ENCODE measurements at places on chromosomes 11 and 22.

GRCh38 chr11:125063429-125064043 is 431 bp downstream of the SLC37A2 start:
- DNase-seq = no peak

GRCh38 chr11:17418444-17419081 is 30.1 kb upstream of the KCNJ11 start:
- DNase-seq = no peak

DNA sequence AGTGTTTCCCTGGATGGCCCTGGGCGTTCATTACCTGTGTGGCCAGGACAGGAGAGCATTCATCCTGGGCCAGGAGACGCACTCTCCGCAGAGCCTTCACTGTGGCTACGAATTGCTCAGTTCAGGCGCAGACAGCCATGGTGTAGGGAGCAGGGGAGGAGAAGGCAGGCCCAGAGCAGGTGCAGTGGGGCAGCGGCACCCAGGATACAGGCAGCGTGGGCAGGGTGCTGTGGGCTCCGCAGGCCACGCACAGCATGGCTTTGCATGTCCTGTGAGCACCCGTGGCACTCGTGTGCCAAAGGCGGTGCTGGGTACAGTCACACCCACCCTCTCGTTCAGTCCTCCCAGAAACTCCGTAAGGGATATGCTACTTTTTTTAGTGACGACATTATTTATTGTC is 124.2 kb upstream of the B3GAT1 start:
- DNase-seq = no peak

DNA sequence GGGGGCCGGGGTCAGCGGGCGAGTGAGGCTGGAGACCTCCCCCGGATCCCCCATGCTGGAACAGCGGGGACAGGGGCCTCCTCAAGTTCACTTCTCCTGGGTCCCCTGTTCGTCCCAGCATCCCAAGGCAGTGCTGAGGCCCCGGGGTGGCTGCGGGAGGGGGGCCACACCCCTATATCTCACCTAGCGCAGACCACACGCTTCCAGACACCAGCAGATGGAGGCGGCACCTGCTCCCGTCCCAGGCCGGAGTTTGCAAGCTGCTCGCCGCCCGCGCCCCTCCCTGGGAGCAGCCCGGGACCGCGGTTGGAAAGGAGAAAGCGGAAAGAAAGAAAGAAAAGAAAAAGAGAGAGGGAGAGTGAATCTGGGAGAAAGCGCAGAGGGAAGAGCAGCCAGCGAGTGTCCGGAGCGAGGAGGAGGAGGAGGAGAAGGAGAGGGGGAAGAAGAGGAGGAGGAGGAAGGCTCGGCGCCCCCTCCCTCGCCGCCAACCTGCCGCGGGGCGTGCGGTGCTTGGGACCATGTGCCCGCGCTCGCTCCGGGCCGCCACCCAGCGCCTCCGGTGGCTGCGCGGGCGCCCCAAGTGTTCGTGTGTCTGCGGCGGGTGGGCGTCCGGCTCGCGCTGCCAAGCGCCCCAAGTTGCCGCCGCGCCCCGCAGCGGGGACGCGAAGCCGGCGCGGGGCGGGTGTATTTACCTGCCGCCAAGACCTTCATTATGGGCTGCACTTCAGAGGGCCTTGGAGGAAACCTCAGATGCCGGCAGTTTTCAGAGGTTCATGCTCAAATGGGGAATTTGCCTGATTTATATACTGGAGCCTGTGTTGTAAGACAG is at the start of gene LIF:
TSS of gene LIF (minus strand) at position 775 of the 829 bp plus-strand sequence. CDS start at position 711, 64 bp downstream.
- peak; percentile 56 for DNase-seq

- no peak for DNase-seq
Measured at GRCh38 chr22:50035131-50035881, 22.7 kb upstream of the IL17REL start.

GRCh38 chr11:106456647-106457046 is 379.2 kb downstream of the AASDHPPT start:
- peak; percentile 30 for DNase-seq

DNA sequence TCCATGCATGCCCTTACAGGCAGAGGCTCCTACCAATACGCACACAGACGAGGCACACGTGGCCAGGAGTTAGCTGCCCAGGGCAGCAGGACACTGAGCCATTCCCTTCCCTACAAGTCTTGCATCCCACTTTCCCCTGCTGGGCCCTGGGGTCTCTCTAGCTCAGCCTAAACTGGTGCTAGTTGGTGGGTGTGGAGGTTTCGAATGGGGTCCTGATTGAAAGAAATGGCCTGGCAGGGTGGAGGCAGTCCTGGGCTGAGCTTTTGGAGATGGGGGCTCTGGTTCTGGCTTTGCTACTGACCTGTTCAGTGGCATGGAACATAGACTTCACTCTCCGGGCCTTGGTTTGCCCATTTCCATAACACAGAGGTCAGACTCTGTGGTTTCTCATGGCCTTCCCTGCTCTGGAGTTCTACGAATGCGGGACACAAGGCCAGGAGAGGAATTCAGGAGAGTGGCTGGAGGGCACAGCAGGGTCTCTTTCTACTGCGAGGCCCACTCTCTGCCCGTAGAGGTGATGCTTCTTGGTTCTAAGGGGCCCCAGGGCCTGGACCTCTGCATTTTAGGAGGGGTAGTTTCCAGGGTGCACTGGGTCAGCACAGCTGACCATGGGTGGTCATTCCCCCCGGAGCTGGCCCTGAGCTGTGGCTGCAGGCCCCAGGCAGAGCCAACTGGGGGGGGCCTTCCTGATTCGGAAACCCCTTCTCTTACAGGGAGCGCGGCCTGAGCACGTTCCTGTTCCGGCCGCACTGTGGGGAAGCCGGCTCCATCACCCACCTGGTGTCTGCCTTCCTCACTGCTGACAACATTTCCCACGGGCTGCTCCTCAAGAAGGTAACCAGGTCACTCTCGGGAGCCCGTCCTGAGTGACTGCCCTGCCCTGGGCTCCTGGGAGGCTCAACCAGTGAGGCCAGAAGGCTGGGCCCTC is 40.0 kb downstream of the RNF141 start:
- no peak for DNase-seq

- no peak for DNase-seq
Measured at GRCh38 chr11:123431619-123432018, 1.6 kb downstream of the GRAMD1B start.

- DNase-seq = peak; percentile 30
Measured at GRCh38 chr11:9003573-9004182, at the start of gene NRIP3. NRIP3 (minus strand) TSS chr11:9004001; CDS start chr11:9003935, 66 bp downstream.

DNA sequence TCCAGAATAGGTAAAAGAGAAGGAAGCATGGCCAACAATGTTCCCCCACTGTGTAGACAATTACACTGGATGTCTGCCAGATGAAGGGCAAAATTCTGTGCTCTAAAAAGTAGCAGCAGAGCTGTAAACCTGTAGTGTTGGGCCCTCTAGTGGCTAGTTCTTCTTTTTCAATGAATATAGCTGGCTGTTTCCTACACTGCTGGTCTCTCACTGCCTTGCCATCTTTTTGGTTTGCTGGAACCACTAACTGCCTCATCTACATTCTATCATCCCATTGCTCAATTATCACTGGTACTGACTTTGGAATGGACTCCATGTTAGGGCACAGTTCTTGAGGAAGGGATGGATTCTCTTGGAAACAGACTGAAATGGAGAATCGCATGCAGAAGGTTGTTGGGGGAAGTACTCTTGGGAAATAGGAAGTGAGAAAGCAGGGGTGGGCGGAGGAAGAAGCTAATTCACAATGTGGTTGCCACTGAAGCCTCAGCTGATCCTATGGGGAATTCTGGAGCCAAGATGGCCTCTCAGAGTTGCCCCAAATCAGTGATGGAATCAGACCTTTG is 17.9 kb downstream of the KCNE3 start:
- DNase-seq = peak; percentile 89

DNA sequence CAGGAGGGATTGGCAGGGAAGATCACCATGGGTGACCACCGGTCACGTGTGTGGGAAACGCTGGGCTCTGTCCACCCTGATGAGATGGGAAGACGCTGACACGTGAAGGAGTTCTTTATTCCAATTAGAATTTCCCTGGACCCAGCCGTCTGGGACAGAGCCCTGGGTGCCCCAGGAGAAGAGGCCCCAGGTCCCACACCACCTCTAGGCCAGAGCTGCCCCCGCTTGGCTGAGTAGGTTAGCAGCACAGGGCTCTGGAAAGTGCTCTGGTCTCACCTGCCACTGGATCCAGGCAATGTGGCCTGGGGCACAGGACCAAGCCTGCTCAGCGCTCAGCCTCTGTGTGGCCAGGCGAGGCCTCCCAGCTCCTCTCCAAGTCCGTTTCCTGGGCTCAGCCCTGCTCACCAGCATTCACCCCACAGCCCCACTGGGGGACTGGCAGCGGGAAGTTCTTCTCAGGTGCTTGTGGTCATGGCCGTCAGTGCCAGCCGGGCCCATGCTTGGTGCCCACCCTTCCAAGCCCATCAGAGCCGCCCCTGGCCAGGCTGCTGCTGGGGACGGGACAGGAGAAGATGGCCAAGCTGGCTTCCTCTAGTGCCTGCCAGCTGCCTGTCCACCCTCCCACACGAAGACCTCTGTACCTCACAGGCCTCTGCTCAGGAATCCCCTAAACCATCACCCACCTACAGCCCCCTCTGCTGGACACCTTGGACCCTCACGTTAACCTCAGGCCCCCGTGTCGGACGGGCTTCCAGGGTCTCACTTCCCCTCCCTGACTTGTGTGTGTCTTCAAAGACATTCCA is 62.5 kb upstream of the FGF3 start:
- no peak for DNase-seq

DNA sequence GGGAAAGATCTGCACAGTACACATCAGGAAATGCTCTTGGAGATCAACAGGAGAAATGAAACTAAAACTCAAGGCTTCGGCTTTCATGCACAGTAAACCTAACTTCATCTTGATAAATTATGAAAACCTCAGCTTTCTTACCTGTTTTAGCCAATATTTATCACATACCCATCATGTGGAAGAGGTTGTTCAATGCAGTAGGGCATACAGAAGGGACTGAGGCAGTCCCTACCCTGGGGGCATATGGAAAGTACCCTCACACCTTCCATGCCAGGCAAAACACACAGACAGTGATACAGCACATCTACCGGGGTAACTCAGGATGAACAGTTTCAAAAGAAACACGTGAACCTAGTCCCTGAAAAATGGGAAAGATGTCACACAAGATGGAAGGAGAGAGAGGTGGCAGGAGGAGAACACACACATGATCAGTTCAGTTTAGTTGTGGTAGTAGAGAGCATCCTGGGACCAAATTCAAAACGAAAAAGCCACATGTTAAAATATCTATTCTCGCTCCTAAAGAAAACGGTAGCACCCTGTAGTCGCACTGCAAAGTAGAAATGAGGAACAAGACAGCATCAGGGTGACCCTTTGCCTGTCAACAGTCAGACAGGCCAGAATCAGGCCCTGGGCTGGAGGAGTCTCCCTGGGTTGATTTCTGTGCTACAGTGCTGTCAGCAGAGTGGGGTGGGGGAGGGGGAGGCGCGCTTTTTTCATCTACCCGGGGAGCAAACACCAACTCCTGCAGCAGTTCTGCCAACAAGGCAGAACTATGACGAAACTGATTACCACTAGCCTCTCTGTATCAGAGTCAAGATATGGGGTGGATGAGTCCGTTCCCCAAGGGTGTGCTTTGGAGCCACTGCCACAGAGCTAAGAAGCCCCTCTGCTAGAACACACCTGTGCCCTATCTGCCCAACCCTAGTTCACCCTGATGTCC is 1.3 kb downstream of the HIRA start:
- DNase-seq = peak; percentile 80

GRCh38 chr11:93468290-93468689 is 74.9 kb downstream of the SMCO4 start:
- no peak for DNase-seq

DNA sequence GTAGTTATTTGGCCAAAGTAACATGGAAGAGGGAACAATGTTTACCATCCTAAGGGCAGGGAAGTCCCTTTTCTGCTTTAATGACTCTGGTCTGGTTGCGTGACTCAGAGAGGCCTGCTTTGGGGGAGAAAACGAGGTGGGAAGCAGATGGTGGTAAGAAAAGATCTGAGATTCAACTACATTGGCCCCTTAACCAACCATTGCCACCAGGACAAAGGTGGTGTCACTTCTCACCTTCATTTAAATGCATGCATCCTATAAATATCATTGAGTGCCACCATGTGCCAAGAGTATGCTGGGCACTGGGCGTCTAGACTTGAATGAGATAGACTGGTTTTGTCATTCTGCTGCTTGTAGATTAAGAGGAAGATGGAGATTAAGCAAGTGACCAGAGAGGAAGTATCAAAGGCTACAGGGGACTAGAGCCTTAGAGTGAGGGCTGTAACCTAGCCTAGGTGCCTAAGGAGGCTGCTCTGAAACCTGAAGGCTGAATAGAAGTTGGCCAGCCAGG is 3.6 kb upstream of the SORL1 start:
- no peak for DNase-seq

DNA sequence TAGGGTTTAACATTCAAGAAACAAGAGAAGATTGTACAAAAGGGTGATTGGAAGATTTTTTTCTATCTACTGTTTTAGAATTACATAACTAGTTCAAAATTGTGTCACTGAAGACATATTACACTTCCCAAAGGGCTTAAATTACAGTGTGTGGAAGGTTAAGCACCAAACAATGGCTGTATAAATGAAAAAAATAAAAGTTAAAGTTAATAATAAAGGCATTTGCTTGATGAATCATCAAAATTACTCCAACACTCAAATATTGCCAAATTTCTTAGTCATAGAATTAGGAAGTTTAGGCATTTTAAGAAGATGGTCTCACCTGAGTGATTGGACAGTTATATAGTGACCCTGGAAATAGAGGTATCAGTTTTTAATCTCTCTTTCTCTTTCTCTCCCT is 227.6 kb upstream of the CARD18 start:
- DNase-seq = peak; percentile 4

- no peak for DNase-seq
Measured at GRCh38 chr11:64558065-64558745, 32.8 kb upstream of the SLC22A12 start.

DNA sequence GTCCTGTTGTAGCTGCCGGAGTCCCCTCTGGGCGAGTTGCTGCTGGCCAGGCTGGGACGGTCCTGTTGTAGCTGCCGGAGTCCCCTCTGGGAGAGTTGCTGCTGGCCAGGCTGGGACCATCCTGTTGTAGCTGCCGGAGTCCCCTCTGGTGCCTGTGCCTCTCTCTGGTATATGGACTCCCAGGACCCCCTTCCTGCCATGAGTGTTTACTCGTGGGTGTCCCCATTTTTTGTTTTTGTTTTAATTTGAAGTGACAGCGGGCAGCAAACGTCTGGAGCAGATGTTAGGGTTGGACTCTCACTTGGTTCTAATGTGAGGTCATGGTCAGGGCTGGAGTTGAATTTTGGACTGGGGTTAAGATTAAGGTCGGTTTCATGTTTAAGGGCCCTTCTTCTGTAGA is 14.2 kb downstream of the SHANK3 start:
- no peak for DNase-seq

- DNase-seq = no peak
Measured at GRCh38 chr11:108939135-108939534, 274.3 kb downstream of the DDX10 start.

GRCh38 chr11:86136538-86136937 is 67.7 kb upstream of the PICALM start:
- DNase-seq = no peak

DNA sequence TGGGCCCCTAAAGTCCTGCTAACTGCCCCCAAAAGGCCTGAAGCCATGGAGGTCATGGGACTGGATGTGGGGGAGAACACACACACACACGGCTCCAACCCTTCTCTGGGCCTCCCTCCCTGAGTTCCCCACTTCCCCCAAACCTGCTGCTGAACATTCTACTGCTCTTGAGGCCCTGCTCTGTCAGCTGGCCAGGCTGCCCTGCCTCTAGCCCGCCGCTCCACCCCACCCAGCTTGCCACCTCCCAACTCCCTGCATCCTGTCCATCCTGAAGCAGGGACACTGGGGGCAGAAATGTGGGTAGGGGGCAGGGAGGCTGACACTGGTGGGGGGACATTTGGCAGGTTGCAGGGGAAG is 1.0 kb downstream of the KCNJ4 start:
- DNase-seq = no peak

- no peak for DNase-seq
Measured at GRCh38 chr11:86502137-86502642, 127.5 kb downstream of the CCDC81 start.

GRCh38 chr22:28094771-28095170 is 175.7 kb upstream of the PITPNB start:
- DNase-seq = no peak

All from fibroblast of mammary gland (primary cell).